ENCODE measurements at places on chromosomes 16 and 17.

DNA sequence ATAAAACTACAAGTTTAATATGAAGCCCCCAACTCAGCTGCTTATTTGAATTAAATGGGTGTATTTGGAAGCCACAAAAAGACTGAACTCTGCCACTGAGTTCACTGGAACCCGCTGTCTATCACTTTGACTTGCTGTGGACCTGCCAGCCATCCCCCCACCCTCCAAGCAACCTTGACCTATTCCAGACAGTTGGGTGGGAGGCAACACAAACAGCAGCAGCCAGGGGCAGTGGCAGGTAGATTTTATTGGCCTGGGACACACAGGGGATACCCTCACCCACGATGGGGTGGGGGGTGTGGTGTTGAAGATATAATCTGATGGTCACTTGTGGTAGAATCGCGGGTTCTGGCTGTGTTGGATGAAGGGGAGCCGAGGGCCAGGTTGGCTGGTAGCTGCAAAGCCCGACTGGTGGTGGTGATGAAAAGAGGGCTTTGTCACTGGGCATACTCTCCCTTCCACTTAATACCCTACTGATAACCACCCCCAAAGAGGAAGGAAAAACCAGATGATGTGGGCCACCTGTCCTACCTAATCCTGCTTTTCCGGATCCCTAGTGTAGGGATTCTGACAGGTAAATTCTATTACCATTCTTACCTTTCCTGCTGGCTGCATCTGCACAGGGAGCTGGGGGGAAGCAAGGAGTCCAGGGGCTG, 2.6 kb downstream of the GPS2 start:
- no peak for DNase-seq

DNA sequence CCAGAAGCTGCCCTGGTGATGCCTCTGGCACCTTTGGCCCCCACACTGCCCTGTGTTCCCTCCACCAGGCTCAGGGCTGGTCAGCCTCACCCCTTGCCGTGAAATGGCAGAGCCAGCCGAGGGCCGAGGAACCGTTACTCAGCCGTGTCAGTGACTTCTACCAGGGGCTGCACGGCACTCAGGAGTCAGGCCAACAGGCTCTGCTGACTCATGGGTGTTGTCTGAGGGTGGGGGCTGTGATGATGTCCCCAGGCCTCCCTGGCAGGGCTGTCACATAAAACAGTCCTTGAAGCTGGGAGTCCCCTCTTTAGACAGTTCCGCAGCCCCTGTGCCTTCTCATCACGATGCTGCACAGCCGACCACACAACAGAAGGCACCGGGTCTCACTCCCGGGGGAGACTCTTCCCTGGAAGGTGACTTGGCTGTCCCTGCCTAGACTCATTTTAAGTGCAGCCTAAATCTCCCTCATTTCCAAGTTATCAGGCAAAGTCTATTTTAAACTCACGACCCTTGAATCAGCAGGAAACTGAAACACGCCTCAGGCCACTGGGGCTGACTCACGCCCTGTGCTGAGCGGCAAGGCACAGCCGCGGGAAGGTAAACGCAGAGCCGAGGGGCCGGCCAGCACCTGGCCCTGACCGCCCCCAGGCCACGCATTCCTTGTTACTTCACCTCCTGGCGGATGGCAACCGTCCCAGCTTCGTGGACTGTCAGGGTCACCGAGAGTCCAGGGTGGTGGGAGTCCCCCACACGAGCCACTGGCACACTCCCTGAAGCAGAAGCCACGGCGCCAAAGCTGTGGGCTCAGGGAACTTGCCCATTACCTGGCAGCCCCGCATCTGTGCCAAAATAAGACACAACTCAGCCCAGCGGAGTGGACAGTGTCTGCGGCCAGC, 102.6 kb downstream of the ZNF778 start:
- DNase-seq, result no peak

- no peak for DNase-seq
These were observed 14.8 kb downstream of the TRARG1 start for GRCh38 chr17:1294157-1294717.

DNA sequence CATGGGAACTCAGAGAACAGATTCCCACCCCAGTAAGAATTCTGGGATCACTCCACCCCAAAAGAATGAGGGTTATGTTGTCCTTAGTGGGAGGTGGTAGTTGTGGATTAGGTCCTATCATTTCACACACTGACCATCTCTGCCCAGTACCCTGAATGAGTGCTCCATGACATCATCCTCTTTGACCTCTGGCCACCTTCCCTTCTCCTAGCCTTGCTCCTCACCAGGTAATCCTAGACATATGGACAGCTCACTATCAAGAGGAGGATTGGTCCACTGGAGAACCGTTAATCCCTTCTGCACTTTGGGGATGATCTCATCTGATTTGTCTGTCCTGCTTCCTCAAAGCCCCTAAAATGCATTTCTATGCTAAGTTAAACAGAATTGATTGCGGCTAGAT, 538.2 kb upstream of the HSBP1 start:
- no peak for DNase-seq

- no peak for DNase-seq
These were observed 708 bp upstream of the NFAT5 start for GRCh38 chr16:69564845-69565670.

DNA sequence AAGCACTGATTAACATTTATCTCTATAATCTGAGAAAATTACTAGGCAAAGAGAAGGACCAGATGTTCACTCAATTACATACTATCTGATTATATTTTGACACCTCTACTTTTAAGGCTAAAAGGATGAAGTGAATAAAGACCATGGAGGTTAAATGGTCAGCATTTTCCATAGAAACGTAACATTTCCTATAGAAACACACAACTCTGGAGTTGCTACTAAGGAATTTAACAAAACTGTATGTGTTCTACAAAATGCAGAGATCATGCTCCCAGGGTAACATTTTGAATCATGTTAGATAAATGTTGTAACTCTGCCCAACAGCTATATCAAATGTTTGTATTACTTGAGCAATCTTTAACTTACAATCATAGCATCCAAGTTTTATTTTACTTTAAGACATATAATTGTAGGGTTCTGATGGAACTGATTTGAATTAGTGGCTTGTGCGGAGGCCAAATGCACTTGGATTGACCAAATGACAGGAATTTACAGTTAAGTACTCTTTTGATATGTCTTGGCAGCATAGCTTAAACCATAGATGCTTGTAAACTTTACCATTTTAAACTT, 97.7 kb downstream of the RPGRIP1L start:
- no peak for DNase-seq

- DNase-seq, result no peak
These were observed 3.6 kb upstream of the LITAFD start for GRCh38 chr16:8878523-8878911.

GRCh38 chr17:44575403-44575802, 18.1 kb downstream of the FZD2 start:
- no peak for DNase-seq

- no peak for DNase-seq
These were observed 11.7 kb downstream of the COL1A1 start for GRCh38 chr17:50189550-50190292.

GRCh38 chr16:46883353-46883689, 841 bp upstream of the GPT2 start:
- no peak for DNase-seq

DNA sequence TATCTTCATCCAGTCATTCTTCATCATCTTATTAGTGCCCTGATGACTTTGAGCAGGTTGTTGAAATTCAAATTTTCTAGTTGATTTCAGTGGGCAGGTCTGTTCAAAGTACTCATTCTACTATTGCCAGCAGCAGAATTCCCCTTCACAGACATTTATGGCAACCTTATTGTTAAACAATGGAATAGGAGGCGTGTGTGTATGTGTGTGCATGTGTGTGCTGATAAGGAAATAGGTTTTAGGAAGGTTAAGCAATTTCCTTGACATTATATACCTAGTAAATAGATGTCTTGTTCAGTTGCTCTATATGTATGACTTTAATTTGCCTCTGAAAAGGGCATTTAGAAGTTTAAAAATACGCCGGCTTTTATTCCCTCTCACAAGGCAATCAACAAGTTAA, 601.4 kb upstream of the CA10 start:
- DNase-seq, result no peak

DNA sequence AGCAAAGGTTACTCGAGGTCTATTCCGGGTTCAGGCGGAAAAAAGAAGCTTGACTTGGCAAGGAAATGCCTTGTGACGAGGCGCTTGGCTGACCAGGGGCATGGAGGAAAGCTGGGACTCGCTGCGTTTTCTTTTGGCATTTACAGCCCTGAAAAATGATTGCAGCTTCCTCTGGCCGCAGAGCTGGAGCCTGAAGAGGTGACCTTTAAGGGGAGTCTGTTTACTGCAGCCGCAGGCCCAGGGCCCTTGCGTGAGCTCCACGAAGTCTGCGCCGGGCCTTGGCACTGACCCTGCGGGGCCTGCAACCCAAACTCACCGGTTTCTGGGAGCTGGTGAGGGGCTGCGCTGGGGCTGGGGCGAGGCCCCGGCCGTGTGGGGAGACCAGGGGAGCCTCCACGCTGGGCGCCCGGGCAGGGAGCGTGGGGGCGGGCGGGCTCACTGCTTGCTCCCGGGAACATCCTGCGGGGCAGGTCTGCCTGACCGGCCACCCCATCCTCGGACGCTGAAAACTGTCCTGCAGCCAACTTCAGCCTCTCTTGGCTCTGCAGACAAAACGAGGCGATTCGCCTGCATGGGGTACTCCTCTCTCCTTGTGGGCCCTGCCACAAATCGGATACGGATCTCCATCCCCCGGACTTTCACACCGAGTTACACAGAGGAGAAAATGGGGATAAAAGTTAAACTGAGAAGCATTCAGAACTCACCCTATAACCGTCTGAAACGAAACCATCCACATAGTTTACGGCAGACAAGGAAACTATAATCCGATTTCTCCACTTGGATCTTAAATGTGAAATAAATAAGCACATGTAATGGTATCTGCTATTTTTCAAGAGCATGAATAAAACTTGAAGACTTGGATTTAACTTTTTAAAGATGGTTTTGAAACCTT, 206.3 kb upstream of the FOXF1 start:
- DNase-seq, result no peak

DNA sequence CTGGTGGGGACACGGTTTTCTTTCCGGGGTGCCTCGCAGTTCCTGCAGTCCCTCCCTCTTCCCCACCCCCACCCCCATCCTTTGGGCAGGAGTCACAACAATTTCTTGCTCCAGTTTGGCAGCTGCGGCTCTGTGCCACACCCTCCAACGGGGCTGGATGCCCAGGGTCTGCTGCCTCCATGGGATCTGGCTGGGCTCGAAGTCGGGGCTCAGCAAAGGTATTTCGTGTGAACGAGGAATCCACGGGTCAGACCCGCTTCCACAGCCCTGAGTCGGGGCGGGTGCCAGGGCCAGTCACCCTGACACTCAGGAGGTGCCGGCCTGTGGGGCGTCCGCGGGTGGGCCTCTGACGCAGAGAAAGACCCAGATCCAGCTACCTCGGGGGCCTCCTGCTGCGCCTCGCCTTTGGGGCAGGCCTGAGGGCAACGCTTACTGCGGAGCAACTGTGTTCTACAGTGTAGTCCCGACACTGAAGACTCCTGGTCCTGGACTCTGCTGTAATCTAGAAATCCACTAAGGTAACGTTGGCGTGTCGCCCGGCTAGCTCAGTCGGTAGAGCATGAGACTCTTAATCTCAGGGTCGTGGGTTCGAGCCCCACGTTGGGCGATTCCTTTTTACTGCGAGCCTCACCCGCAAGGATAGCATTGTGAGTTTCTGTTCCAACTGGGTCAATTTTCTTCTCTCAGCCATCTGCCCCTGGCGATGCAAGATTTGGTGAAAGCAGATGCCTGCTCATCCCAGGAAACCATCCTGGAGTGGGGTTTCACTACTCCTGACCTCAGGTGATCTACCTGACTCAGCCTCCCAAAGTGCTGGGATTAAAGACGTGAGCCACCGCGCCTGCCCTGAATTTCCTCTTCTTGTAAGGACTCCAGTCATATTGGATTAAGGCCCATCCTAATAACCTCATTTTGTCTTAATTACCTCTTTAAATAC, 12.6 kb upstream of the OR1F1 start:
- DNase-seq, result no peak

DNA sequence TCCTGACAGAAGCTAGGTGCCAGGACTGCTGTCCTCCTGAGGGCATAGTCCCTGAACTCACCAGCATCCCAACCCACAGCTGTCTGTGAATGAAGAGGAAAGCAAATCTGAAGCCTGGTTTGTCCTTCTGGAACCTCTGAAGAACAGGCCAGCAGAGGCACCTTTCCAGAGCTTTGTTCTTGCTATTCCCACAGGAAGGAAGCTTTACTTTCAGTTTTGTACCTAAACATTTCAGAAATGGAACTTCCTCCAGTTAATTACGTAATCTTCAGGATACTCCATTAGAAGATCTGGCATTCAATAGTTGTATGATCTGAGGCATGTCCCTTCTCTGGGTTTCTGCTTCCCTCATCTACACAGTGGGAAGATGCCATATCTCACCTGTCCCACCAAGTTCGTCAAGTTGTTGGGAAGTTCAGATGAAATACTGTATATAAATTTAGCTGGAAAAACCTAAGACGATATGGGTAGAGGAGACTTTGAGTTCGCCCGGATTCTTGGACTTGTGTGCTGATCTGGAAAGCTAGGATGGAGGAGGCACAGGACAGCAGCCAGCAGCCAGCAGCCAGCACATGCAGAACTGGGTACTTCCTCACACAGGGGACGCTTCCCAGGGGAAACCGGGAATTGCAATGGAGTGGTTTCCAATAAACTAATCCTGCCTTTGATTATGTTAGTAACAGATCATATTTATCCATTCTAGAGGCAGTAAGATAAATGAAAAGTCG, 22.4 kb downstream of the NXPH3 start:
- DNase-seq, result no peak

DNA sequence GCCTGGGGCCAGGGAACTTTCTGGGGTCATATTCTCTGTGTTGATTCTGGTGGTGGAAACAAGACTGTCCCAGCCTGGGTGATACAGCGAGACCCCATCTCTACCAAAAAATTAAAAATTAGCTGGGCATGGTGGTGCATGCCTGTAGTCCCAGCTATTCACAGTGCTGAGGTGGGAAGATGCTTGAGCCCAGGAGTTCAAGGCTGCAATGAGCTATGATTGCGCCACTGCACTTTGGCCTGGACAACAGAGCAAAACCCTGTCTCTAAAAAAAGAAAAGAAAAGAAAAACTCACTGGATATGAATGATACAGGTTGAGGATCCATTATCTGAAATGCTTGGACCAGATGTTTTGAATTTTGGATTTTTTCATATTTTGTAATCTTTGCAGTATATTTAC, 13.6 kb downstream of the SCGB1C2 start:
- no peak for DNase-seq

- DNase-seq, result peak; percentile 64
These were observed 9.8 kb downstream of the DUSP3 start for GRCh38 chr17:43768943-43769342.

- DNase-seq, result no peak
These were observed 72.6 kb upstream of the COX10 start for GRCh38 chr17:13996748-13997147.

GRCh38 chr17:14334276-14334840, 33.5 kb downstream of the HS3ST3B1 start:
- no peak for DNase-seq

Data from coronary artery (tissue), 2 donors.